ENCODE measurements at places on chromosomes 5 and 9.

GRCh38 chr9:5902377-5902776 lies 11.7 kb downstream of the MLANA start:
- DNase-seq, result no peak
- no peak overlapping the region for H3K4me3 ChIP-seq
- H3K4me1 ChIP-seq, result no peaks in the 10 kb centered on the region
- H3K27ac ChIP-seq, result no peak overlapping the region
- no peaks in the 10 kb centered on the region for H3K27me3 ChIP-seq

- H3K4me1 ChIP-seq, result no peaks in the 10 kb centered on the region
- DNase-seq, result no peak
- no peaks in the 10 kb centered on the region for H3K36me3 ChIP-seq
- no peak overlapping the region for H3K4me3 ChIP-seq
- no peaks in the 10 kb centered on the region for H3K27me3 ChIP-seq
- no peak overlapping the region for H3K27ac ChIP-seq
Measured at GRCh38 chr9:87742813-87743428, 17.0 kb downstream of the CTSL start.

DNA sequence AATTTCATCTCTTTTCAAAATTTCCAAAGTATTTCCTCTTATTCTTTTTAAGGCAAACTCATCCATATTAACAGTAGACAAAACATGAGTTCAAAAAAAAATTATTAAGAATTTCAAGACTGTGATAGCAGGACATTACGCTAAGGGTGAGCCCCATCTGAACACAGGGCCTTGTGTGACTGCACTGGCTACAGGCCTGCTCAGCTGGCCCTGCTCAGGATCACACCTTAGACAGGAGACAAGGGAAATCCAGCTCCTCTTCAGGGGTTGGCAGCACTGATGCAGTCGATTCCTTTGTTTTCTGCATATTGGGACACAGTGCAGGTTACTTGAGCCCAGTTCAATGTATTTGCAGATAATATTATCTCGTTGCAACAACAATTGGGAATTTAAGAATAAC lies 444.7 kb downstream of the PLK2 start:
- no peaks in the 10 kb centered on the region for H3K4me1 ChIP-seq
- no peaks in the 10 kb centered on the region for H3K27me3 ChIP-seq
- DNase-seq, result peak; percentile 0
- no peak overlapping the region for H3K4me3 ChIP-seq
- no peak overlapping the region for H3K27ac ChIP-seq

DNA sequence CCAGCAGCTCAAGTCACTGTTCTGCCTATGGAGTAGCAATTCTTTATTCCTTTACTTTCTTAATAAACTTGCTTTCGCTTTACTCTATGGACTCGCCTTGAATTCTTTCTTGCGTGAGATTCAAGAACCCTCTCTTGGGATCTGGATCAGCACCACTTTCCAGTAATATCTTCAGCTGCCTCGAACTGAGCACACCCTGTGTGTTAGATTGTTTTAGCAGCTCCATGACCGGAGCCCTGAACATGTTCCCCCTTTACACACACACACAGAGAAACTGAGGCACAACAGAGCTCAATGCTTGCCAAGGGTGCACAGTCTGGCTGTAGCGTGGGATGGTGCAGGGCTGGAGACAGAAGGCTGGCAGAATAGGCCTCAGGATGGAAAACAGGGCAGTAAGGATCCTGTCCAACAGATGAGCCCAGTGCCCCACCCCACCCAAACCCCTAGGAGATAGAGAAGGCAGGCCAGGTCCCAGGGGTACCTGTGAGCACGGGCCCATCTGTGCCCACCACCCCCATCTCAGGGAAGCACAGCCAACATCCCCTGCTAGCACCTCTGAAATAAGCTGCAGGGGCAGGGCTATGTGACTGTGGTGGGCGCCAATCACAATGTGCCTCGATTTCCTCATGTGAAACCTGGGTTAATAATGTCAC lies 27.9 kb downstream of the BICD2 start:
- no peaks in the 10 kb centered on the region for H3K27me3 ChIP-seq
- H3K4me1 ChIP-seq, result peaks cover 26% of the 10 kb centered on the region
- H3K36me3 ChIP-seq, result no peaks in the 10 kb centered on the region
- peak overlapping the region; percentile 62 for H3K4me3 ChIP-seq
- no peak overlapping the region for H3K27ac ChIP-seq

GRCh38 chr5:42924226-42924625 lies 112.5 kb upstream of the SELENOP start:
- H3K4me1 ChIP-seq, result no peaks in the 10 kb centered on the region
- no peaks in the 10 kb centered on the region for H3K36me3 ChIP-seq
- H3K27ac ChIP-seq, result no peak overlapping the region
- H3K4me3 ChIP-seq, result no peak overlapping the region
- H3K27me3 ChIP-seq, result peaks cover 5% of the 10 kb centered on the region

GRCh38 chr5:926417-927171 lies 33.9 kb downstream of the TRIP13 start:
- no peak overlapping the region for H3K27ac ChIP-seq
- H3K4me1 ChIP-seq, result peaks cover 3% of the 10 kb centered on the region
- peak; percentile 47 for DNase-seq
- no peaks in the 10 kb centered on the region for H3K36me3 ChIP-seq
- H3K27me3 ChIP-seq, result peaks cover 44% of the 10 kb centered on the region

DNA sequence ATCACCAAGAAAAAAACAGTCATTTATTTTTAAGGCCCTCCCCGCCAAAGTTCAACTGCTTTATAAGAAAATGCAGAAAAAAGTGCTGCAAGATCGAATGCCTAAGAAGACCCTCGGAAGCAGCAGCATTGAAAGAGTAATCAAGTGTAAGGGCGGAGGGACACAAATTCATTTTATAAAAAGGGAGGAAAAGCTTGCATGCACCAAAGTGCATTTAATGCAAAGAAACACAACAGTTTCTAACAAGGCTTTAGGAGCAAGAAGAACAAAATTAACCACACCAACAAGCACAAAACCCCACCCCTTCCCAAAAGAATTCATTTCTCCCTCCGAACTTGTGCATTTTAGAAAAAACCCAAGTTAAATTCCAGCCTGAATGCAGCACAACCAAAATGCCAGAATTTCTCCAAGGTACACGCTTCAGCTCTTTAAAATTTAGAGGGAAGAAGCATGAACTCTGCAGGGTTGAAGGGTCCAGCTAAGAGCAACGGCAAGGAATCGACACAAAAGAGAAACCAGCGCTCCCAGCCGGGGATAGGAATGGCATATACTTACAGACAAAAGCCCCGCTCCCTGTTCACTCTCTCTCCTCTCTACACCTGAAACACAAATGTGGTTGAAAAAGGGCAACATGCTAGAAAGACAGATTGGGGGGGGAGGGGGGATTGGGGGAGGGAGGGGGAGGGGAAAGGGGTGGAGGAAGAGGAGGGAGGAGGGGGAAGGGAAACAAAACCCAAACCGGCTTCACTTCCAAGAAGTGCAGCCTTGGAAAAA lies at the start of gene NREP:
Gene NREP (minus strand): TSS at position 614 of the 774 bp plus-strand sequence. CDS start 1,422 bp downstream, outside the sequence.
- peaks cover 3% of the 10 kb centered on the region for H3K4me1 ChIP-seq
- peak within 1 kb of the TSS; percentile 97 for H3K27ac ChIP-seq
- peak within 1 kb of the TSS; percentile 52 for H3K4me3 ChIP-seq
- no peak for DNase-seq
- peaks cover 2% of the 10 kb centered on the region for H3K36me3 ChIP-seq

GRCh38 chr5:1842004-1842819 lies 40.5 kb downstream of the IRX4 start:
- DNase-seq, result no peak
- H3K4me3 ChIP-seq, result no peak overlapping the region
- H3K4me1 ChIP-seq, result peaks cover 6% of the 10 kb centered on the region
- no peaks in the 10 kb centered on the region for H3K36me3 ChIP-seq

DNA sequence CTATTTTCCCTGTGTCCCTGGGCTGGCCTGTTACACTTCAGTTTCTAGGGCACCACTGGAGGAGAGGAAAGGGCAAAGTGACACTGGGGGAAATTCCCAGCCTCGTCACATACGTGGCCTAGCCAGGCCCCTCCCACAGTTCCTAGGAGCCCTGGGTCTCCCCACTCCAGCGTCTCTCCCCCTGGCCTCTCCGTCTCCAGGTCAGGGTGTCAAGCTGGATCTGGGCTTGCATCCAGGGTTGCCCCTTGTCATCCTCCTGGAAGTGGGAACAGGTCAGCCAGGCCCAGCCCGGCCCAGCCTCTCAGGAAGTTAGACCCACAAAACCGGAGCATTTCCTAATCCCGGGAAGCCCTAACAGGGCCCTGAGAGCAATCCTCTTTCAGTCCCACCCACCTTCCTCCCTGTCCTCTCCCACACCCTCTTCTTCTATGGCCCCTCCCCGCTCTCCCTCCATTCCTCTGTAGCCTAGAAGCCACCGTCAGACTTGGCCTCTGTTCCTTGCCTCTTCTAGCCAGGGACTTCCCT lies 4.7 kb upstream of the TNIP1 start:
- no peak overlapping the region for H3K4me3 ChIP-seq
- peaks cover 26% of the 10 kb centered on the region for H3K4me1 ChIP-seq
- H3K27ac ChIP-seq, result peak overlapping the region; percentile 0
- H3K27me3 ChIP-seq, result no peaks in the 10 kb centered on the region

DNA sequence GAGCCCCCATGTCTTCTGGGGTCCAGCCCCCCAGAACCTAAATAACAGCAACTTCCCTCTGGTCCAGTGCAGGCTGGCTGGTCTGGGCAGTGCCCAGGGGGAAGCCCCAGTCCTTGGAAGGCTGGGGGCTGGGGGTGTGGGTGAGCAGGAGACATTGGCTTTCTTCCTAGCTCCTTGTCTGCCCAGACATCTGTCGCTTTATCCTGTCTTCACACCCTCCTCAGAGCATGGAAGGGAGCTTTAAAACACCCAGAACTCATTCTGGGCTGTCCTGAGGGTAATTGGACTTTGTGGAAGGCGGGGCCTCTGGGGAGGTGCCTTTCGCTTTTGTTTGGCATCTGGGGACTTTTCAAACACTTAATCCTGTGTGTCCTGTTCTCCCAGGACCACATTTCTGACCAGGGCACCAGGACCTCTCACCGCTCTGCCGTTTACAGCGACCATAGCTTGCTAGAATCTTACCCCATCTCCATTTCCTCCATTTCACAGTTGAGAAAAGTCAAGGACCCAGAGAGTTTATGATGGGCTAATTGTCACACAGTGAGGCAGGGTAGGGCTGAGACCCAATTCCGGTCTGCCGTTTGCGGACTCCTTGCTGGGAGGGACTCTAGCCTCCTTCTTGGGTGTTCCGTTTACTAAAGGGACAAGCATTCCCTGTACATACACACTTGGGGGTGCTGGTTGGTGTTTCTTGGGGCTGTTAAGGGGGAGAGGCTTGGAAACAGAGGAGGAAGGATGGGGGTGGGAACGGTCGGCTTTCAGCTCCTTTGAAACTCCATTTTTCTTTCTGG lies 1.1 kb downstream of the GSN start:
- peaks cover 3% of the 10 kb centered on the region for H3K36me3 ChIP-seq
- no peaks in the 10 kb centered on the region for H3K27me3 ChIP-seq
- peaks cover 24% of the 10 kb centered on the region for H3K4me1 ChIP-seq
- peak; percentile 69 for DNase-seq

- no peaks in the 10 kb centered on the region for H3K36me3 ChIP-seq
- H3K27me3 ChIP-seq, result no peaks in the 10 kb centered on the region
- peaks cover 5% of the 10 kb centered on the region for H3K4me1 ChIP-seq
- DNase-seq, result no peak
- no peak overlapping the region for H3K4me3 ChIP-seq
Measured at GRCh38 chr5:68681929-68682328, 411.9 kb upstream of the SLC30A5 start.

DNA sequence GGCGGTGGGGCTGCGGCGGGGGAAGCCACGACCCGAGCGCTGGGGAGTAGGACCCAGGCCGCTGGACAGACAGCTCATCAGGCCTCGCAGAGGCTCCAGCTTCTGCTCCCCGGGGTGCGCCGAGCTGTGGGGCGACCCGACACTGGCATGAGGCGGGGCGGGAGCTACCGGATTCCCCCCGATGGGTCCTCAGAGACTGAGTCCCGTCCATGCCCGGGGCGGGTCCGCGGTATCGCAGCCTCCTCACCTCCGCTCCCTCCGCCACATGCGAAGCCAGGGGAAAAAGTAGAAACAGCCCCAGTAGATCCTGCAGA lies 2.6 kb upstream of the CCL27 start:
- H3K27me3 ChIP-seq, result no peaks in the 10 kb centered on the region
- H3K27ac ChIP-seq, result peak overlapping the region; percentile 36
- no peak for DNase-seq
- peaks cover 18% of the 10 kb centered on the region for H3K36me3 ChIP-seq

DNA sequence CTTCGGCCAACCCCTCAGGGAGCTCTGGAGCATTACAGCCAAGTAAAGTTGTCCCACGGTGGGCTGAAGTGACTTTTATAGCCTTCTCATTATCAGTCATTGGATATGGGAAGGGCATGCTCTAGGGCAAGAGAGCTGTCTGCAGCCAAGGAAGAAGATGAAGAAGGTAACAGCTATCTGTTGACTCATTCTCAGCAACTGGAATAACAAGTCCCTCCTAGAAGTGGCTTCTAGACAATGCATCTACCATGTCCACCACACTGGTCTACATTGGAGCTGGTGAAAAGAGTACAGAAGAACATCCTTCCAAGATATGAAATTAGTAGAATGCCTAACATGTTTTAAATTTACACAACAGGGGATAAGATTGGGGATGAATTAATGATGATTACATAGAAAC lies 524.2 kb downstream of the ACTL7B start:
- no peaks in the 10 kb centered on the region for H3K4me1 ChIP-seq
- H3K4me3 ChIP-seq, result no peak overlapping the region
- H3K27ac ChIP-seq, result no peak overlapping the region
- no peak for DNase-seq
- H3K36me3 ChIP-seq, result no peaks in the 10 kb centered on the region

- H3K4me3 ChIP-seq, result peak overlapping the region; percentile 87
- H3K27ac ChIP-seq, result no peak overlapping the region
- peaks cover 17% of the 10 kb centered on the region for H3K36me3 ChIP-seq
- no peak for DNase-seq
- no peaks in the 10 kb centered on the region for H3K27me3 ChIP-seq
Measured at GRCh38 chr5:42951293-42951840, 88.8 kb downstream of the ANXA2R start.

DNA sequence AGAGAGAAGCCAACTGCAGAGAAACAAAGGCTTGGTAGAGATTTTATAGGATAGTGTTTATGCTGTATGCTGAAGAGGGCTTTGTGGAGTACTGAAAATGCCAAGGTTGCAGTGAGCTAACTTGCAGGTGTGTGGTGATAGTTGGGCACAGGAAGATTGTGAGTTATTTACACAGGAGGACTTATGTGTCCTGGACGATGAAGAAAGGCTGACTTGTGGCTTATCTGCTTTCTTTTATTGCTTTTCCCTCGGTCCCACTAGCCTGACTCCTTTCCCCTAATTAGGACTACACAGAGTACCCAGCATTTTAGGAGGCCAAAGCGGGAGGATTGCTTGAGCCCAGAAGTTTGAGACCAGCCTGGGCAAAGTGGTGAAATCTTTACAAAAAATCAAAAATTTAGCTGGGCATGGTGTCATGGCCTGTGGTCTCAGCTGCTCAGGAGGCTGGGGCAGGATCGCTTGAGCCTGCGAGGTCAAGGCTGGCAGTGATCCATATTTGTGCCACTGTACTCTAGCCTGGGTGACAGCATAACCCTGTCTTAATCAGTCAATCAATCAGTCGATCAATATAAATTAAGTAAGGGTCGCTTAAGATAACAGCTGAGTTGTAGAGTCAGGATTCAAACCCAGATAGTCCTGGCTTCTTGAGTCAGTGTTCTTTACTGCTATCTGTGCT lies 61.9 kb downstream of the UBE2R2 start:
- H3K4me1 ChIP-seq, result peaks cover 15% of the 10 kb centered on the region
- no peaks in the 10 kb centered on the region for H3K27me3 ChIP-seq
- no peak for DNase-seq
- no peak overlapping the region for H3K4me3 ChIP-seq
- H3K36me3 ChIP-seq, result no peaks in the 10 kb centered on the region
- H3K27ac ChIP-seq, result no peak overlapping the region

GRCh38 chr5:179863449-179864085 lies 5.0 kb upstream of the MRNIP start:
- peaks cover 65% of the 10 kb centered on the region for H3K36me3 ChIP-seq
- H3K27ac ChIP-seq, result no peak overlapping the region
- DNase-seq, result no peak
- no peak overlapping the region for H3K4me3 ChIP-seq

Data from mesenchymal stem cell (in vitro differentiated cells and primary cell).